ENCODE measurements at places on chromosomes 13 and 19.

DNA sequence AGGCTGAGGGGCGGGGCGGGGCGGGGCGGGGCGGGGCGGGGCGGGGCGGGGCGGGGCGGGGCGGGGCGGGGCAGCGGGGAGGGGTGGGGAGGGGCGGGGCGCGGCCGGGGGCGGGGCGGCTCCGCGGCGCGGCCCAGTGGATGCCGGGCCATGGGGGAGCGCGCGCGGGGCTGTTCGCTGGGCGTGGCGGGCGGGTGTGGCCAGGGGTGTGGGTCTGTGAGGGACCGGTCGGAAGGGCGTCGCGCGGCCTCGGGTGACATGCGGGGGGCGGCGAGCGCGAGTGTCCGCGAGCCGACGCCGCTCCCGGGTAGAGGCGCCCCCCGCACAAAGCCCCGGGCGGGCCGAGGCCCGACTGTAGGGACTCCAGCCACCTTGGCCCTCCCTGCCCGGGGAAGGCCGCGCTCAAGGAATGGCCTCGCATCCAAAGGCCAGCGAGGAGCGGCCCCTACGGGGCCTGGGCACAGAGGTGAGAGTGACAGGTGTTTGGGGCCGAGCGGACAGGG, at the start of gene ZFP28:
ZFP28 (plus strand) TSS at position 188 of the 503 bp plus-strand sequence; CDS start at position 259, 71 bp downstream.
- DNase-seq, result peak; percentile 9

- DNase-seq, result no peak
These were observed 20.3 kb upstream of the GAS6 start for GRCh38 chr13:113883921-113884804.

DNA sequence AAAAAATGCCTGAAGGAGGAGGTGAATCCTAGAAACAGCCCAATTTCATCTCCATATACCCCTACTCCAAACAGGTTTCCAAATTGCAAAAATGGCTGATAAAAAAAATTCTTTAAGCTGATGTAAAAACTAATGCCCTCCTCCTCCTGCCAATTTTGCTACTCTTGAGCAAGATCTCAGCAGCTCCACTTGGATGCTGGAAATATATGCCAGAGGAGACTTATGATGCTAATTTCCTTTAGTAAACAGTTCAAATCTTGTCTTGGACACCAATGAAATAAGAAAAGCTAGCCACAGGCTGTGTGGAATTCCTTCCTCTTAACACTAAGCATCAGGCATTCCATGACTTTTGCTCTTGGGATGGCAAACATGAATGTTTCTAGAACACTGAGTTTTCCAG, 67.5 kb downstream of the INSR start:
- DNase-seq, result no peak

GRCh38 chr19:18435842-18436670, 1.9 kb downstream of the ISYNA1 start:
- no peak for DNase-seq

DNA sequence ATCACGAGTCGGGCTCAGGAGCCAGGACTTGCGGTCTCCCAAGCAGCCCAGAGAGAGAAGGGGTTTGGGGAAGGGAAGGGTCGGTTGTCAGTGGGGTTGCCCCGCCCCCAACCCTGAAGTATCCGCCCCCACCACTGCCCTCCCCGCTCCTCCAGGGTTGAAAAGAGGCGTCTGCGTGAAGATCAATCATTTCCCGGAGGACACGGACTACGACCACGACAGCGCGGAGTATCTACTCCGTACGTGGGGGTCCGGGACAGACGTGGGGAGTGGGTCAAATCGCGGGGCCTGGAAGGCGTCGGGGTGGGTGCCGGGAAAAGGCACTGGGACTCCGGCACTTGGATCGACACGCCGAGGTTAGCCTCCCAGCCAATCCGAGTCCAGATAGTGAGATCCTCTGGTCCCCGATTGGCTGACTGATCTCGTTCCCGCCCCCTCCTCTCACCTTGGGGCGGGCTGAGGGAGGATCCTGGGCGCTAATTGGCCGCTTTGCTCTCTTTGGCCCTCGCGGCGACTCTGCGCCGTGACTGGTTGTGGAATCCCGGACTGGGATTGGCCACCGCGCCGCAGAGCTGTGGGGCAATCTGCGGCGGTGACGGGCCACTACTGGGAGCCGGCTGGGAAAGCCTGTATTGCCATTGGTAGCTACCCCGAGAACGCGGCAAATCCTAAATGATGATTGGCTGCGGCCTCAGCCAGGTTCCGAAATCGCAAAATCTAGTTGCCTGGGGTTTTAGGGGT, 13.3 kb upstream of the CACNG6 start:
- peak; percentile 51 for DNase-seq

- DNase-seq, result no peak
These were observed 50.8 kb downstream of the TSSK6 start for GRCh38 chr19:19464339-19465098.

- no peak for DNase-seq
These were observed 69.2 kb upstream of the KCTD15 start for GRCh38 chr19:33727331-33727998.

- no peak for DNase-seq
These were observed 13.3 kb upstream of the ACP7 start for GRCh38 chr19:39070888-39071287.

- no peak for DNase-seq
These were observed 28.6 kb upstream of the MIR17HG start for GRCh38 chr13:91318886-91319285.

- DNase-seq, result no peak
These were observed 3.2 kb downstream of the MEIS3 start for GRCh38 chr19:47415953-47416642.

DNA sequence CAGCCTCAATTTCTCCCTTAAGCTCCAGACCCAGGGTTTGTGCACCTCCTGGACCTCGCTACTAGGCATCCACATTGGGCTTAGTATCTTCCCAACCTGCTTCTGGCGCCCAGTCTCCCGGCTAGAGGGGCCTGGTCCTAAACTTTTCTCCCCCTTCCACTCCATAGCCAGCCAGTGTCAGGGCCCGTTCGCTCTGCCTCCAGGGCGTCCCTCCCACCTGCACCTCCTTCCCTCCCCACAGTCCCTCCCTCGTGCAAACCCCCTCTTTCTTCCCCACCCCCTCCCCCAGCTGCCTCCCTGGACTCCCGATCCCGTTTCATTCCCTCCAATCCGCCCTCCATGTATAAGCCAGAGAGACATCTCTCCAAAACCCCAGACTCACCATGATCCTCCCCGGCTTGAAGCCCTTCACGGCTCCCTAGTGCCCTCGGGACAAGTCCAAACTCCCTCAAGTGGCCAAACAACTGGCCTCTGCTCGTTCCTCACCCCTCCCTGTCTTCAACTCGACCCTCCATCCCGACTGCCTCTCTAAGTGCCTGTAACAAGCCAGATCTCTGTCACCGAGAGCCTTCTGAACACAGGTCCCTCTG, 997 bp upstream of the SAMD4B start:
- DNase-seq, result no peak

DNA sequence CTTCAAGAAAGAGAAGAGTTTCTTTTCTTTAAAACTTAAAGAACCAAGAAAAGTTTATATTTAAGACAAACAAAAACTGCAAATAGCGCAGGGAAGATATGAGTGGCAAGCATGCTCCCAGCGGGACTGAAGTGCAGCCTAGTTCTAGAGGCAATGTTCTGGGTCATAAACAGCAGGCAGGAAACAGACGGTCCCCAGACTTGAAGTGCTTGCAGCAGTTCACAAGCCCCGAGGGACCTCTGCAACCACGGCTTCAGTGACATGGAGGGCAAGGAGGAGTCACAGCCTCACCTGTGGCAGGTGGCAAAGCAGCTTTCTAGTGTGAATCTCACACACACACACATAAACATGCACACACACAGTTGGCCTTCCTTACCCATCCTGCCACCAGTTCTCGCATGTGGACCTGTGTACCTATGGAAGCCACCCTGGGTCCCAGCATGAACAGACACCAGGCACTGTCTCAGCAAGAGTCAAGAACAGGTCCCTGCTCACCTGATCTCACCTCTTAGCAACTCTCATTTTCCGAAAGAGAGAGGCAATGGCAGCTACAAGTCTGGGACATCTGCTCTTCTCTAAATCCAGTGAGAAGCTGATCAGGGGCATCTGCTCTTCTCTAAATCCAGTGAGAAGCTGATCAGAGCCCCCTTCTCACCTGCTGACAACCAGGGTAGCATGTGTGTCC, 162.0 kb downstream of the EFNB2 start:
- no peak for DNase-seq

DNA sequence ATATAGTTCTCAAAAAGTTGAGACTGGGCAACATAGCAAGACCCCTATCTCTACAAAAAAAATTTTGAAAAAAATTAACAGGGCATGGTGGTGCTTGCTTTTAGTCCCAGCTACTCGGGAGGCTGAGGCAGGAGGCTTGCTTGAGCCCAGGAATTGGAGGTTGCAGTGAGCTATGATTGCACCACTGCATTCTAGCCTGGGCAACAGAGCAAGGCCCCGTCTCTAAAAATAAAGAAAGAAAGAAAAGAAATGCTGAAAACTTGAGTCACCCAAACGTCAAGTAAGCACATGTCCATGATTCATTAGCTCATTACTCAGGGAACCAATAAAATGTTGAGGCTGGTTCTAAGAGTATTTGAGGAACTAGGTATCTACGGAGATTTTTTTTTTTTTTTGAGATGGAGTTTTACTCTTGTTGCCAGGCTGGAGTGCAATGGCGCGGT, 33.9 kb upstream of the SEMA6B start:
- no peak for DNase-seq

GRCh38 chr13:73190477-73190876, 131.7 kb downstream of the KLF5 start:
- DNase-seq, result no peak

DNA sequence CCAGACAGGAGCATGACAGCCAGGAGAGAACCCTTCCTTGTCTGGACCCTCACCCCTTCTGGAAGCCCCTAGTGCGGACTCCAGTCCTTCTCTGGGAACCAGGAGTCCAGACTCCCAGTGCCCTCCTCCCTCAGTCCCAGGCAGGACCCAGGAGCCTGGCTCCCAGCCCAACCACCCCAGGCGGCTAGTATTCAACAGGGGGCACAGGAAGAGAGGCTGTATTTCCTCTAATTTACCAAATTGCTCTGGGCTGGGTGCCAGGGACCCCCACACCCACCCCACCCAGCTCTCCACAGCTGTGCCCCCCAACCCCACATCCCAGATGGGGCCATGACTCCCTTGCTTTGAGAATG, 3.3 kb downstream of the GRIN2D start:
- no peak for DNase-seq

GRCh38 chr19:9610484-9611113, 10.4 kb downstream of the ZNF561 start:
- DNase-seq, result no peak

DNA sequence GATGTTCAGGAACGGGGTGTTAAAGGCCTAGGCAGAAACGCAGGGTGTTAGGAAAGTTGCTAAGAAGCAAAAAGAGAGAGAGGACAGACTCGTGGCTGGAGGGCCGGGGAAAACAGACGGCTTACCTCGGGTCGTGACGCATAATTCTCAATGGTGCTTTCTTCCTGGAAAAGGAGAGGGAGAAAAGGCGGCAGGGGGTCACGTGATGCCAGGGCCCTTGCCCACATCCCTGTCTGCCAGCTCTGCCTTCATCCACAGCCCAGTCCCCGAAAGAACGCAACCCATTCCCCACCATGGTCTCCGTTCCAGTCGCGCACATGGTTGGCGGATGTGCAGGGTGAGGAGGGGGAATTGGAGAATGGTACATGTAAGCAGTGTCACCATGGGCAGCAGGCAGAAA, 1.6 kb downstream of the KRTDAP start:
- no peak for DNase-seq

DNA sequence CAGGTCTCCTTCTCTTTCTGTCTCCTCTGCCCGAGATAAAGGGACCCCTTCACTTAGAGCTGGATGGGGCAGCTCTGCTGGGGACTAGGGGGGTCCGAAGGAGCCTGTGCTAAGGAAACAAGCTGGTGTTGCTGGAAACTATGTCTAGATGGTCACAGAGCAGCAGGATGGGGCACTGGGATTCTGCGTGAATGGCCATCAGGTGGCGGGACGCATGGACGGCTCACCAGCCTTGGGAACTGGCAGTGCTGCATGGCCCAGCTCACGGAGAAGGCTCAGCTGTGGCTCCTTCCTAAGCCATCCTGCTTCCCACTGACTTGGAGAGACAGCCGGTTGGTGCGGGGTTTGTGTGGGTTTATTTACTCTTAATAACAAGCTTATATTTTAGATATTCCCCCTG, 411.8 kb downstream of the ZNF536 start:
- DNase-seq, result no peak

GRCh38 chr19:56107626-56108351, 13.3 kb downstream of the ZNF787 start:
- no peak for DNase-seq

- no peak for DNase-seq
These were observed 303.1 kb downstream of the IRS2 start for GRCh38 chr13:109483284-109483683.

- DNase-seq, result no peak
These were observed 4.3 kb upstream of the SAMD1 start for GRCh38 chr19:14094854-14095253.

DNA sequence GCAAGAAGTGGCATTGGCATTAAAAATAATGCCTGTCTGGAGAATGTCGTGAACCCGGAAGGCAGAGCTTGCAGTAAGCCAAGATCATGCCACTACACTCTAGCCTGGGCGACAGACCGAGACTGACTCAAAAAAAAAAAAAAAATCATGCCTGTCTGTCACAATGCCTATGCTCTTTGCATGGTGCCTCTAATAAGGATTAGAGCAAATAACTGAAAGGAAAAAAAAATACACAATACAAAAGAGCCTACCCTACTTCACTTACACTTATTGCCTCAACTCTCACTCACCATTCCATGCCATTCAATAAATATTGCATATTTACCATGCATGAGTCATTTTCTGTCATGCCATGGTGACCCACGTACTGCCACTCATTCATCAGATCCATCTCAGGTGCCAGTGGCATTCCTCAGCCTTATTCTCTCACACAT, 49.1 kb downstream of the TBC1D4 start:
- DNase-seq, result no peak

- peak; percentile 39 for DNase-seq
These were observed 37.4 kb downstream of the SCGB2B2 start for GRCh38 chr19:34639491-34640085.

- no peak for DNase-seq
These were observed 19.0 kb downstream of the LAMP1 start for GRCh38 chr13:113315992-113316391.

- no peak for DNase-seq
These were observed 141.8 kb downstream of the ABCC4 start for GRCh38 chr13:95159458-95159857.

DNA sequence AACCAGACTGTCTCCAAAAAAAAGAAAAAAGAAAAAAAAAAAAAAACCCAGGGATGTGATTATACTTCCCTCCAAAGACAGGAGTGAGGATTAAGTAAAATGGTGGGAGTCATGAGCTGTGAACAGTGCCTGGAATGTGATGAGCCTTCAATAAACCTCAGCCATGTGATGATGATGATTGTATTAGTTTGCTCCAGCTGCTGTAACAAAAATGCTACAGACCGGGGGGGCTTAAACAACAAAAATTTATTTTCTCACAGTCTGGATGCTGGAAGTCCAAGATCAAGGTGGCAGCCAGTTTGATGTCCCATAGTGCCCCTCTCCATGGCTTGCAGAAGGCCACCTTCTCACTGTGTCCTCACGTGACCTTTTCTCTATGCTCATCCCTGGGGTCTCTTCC, 8.9 kb upstream of the PVR start:
- no peak for DNase-seq

GRCh38 chr13:57635541-57636085, 4.1 kb downstream of the PCDH17 start:
- DNase-seq, result no peak

All from fibroblast of skin of left biceps (primary cell).